ENCODE measurements at places on chromosomes 3 and 15.

GRCh38 chr15:43105778-43106485, at the start of gene UBR1:
Gene UBR1 (minus strand): TSS chr15:43106038. CDS start chr15:43106022, 16 bp downstream.
- DNase-seq = peak; percentile 84

GRCh38 chr3:155805204-155805801, 775 bp downstream of the C3orf33 start:
- DNase-seq = no peak

GRCh38 chr3:31086148-31086547, 191.7 kb upstream of the GADL1 start:
- no peak for DNase-seq

DNA sequence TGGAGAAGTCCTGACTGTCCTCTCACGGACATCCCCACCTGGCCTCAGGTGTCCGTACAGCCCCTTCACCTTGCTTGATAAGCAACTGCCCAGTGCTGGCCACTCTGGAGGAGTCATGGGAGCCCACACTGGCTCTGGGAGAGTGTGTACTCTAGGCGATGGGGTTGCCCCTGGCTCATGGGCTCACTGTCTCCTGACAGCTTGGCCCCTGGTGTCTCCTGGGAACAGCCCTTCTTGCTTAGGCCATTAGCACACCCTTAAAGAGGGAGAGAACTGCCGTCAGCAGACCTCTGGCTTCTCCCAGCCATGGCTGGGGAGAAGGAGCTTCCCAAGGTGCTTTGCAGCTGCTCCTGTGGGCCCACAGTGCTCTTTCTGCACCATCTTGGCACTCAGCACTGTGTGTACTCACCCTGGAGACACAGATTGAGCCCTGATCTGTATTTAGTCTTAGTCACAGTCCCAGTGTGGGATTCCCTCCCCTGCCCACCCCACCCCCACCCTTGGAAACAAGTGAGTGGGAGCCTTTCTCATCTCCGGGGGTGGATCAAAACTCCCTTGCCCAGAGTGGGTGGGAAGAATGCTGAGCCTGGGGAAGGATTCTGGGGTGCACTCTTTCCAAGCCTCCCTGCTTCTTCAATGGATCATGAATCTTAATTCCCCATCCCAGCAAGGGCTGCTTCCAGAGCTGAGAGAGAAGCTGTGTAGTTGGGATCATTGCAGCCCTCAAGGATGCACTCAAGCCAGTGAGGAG, 83.5 kb upstream of the ADPGK start:
- no peak for DNase-seq

GRCh38 chr3:156860873-156861272, 34.7 kb downstream of the LEKR1 start:
- no peak for DNase-seq

GRCh38 chr3:97911459-97911858, 60.8 kb downstream of the RIOX2 start:
- no peak for DNase-seq

DNA sequence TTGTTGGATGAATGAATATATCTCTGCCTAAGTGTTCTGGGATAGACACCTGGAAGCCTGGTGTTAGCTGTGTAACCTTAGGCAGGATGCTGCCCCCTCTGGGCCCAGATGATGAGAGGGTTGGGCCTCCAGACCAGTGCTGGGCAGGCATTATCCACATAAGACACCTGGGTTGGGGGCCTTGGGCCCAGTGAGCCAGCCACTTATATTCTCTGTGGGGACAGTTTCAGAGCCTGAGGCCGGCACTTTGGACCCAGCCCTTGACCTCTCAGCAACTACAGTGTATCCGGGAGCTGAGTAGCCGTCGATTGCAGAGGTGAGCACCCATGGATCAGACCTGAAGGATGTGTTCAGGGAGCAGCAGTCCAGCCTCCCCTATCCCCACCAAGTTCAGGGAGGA, 2.2 kb downstream of the HEMK1 start:
- DNase-seq = no peak
